Stimulated activated CD8-positive, alpha-beta memory T cell treated with anti-CD3 and anti-CD28 coated beads, Interleukin-15, amount 100 ng/mL, for 24 hours (primary cell): ENCODE measurements at places on chromosomes 1 and 21.

- DNase-seq: no peak
These were observed 740.6 kb downstream of the RWDD3 start for GRCh38 chr1:95974586-95974985.

- no peak for DNase-seq
These were observed 816 bp downstream of the E2F2 start for GRCh38 chr1:23530087-23530746.

DNA sequence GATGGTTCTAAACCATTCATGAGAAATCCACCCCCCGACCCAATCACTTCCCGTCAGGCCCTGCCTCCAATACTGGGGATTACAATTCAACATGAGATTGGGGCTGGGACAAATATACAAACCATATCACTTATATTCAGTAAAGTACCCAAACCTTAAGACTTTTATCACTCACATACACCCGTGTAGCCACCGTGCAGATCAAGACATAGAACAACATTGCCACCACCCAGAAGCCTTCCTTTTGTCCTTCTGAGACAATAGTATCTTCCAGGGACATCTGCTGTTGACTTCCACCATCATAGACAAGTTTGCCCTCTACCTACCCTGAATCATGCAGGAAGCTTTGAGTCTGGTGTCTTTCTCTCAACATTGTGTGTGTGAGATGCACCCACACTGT, 37.5 kb downstream of the CLIC6 start:
- no peak for DNase-seq

- no peak for DNase-seq
These were observed 198.2 kb downstream of the ZNF326 start for GRCh38 chr1:90193116-90193515.

GRCh38 chr1:173554089-173554488, 48.8 kb downstream of the SLC9C2 start:
- no peak for DNase-seq

DNA sequence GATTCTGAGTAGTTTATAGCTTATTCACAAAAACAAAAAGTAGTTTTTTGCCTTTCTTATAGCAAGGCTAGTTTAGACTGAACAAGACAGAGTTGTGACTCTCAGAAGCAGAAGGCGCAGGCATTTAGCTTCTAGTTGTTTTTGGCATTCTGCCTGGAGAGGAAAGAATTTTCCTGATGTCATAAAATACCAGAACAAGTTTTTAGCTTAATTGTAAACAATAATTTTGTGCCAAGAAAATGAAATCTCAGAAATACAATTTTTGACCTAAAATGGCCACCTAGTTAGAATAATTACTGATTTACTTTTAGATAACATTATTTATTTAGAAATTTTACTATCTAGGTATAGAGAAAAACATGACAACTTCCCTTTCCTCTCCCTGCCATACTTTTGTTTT, 1.0 kb downstream of the DNAJB4 start:
- no peak for DNase-seq

- DNase-seq: no peak
These were observed 2.7 kb upstream of the NTNG1 start for GRCh38 chr1:107138166-107138565.

DNA sequence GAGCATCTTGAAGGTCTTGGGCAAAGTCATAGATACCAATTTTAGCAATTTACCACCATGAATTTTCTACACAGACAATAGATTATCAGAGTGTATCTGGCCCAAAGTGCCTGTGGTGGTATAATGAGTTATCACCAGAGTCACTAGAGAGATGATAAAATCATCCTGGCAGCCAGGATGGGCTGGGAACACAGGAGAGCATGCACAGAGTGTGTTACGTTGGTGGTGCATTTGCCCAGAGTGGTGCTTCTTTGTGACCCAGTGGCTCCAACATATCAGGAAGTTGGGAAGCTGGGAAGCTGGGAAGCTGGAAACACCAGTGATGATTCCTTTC, 236.7 kb upstream of the PROX1 start:
- no peak for DNase-seq

- DNase-seq: no peak
These were observed 43.7 kb upstream of the PIGC start for GRCh38 chr1:172487550-172487949.

DNA sequence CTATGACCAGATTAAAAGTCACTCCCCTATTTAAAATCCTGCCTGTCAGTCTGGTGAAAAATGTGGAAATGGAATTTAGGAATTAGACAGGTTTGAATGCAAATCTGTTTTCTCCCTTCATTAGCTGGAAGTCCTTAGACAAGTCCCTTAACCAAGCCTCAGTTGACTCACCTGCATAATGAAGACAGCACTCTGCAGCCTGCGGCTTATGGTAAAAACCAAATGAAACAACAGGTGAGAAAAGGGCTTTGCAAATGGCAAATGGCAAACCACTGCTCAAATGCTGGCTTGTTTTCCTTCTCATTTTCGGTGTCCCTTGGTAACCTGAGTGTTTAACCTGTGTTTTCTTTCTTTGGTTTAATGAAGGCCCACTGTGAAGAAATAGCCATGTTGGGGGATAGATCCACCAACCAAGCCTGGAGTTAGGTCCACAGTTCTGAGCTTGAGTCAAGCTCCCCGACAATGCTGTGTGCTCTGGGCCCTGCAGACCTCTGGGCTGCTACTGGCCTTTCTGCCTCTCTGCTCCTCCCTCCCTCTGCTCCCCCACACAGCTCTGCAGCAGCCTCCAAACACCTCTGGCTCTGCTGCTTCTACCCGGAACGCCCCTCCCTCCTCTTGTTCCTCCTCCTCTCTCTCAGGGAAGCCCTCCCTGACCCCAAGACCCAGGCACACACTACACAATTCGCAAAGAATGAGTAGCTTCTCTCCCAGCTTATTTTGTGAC, 641.8 kb downstream of the MATN1 start:
- DNase-seq: no peak

GRCh38 chr1:33338440-33339211, 17.7 kb upstream of the A3GALT2 start:
- DNase-seq: no peak

- DNase-seq: no peak
These were observed 181.7 kb upstream of the DPYD start for GRCh38 chr1:98102345-98103030.

GRCh38 chr1:38898653-38899230, 17.4 kb upstream of the GJA9 start:
- no peak for DNase-seq

GRCh38 chr1:212186427-212187207, 98.6 kb upstream of the PPP2R5A start:
- no peak for DNase-seq

DNA sequence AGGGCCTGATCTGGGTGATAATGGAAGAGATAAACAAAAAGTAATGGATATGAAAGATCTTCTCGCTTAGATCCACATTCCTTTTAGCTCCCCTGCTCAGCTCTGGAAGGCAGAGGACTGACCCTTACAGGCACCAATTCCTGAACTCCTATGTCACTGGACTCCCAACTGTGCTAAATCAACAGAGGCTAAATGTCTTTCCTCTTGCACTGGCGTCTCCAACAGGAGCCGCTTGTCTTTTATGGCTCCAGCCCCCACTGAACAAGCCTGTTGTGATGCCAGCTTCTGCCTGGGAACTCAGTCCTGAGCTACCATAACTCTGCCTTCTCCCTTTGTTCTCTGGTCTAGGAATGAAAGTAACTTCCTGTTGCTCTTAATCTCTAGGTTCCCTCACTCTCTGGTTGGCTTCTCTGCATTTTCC, 142.1 kb upstream of the COL11A1 start:
- no peak for DNase-seq

GRCh38 chr1:22153660-22154437, 11.0 kb upstream of the WNT4 start:
- no peak for DNase-seq

DNA sequence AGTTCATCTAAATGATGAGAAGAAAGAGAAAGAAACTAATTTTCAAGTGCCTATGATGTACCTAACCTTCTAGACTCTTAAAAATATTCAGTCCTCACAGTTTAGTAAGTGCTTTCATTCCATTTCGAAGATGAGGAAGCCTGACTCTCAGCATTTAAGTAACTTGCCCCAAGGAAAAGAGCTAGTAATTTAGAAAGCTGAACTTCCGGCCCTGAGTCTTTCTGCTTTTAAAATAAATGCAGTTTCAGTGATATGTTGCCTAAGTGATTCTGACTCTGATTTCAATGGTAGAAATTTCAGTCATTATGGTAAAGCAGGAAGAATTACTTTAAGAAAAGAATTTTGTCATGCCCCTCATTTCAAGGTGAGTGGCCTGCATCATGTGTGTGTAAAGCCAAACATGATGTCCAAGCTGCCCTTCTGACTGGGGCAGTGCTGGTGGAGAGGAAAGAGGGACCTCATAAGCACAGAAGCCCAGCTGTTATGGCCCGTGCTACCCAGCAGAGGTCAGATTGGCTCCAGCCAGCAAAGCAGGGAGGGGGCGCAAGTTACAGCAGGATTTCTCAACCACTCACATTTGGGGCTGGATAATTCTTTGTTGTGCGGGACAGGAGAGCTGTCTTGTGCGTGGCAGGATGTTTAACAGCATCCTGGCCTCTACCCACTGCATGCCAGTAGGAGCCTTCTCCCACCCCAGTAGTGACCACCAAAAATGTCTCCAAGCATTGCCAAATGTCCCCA, 10.7 kb downstream of the ATP1A4 start:
- DNase-seq: no peak

GRCh38 chr1:228754646-228755268, 19.5 kb downstream of the RHOU start:
- DNase-seq: no peak

- DNase-seq: no peak
These were observed 33.6 kb downstream of the LGR6 start for GRCh38 chr1:202227053-202227672.

DNA sequence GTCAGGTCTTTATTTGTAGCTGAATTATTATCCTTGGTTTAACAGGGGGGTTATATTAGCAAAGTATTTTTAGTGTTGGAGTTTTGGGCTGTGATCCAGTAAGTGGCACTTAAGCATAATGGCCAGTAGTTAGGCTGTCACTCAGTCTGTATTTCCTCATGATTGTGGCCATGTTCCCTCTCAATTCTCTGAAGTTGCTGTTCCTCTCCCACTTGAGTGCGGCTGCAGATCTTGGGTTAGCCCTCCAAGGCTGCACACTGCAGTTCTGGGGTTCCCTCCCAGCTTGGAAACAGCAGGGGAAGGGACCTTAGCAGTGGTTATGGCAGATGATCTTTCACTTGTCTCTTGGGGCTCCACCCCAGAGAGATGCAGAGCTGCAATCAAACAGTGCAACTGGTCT, 23.2 kb upstream of the DENND1B start:
- no peak for DNase-seq

DNA sequence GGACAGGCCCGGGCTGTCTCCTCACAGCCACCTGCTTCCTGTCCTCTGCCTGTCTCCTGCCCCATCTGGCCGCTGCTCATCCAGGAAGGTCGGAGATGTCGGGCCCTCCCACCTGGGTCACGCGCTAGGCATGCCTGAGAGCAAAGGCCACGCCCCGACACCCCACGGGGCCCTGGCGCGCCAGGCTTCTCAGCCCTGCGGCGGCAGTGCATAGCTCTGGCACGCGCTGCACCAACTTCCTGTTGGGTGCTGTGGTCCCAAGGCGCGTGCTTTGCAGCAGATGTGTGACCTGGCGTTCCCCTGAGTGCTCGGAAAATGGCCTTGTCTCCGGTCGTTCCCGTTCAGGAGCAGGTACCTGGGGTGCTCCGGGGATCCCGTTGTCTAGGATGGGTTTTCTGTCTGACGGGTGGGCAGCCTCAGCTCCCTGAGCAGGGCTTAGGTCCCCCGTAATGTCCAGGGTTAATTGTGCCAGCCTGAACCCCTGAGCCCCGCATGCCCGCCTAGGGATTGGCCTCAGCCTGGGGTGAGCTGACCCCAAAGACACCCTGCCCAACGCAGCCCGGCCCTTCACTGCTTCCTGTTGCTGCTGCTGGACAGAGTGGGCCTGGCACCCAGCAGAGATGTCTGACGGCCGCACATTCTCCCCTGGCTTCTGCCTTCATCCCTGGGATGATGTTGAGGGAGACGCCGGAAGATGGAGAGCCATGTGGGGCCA, 19.4 kb upstream of the KCNAB2 start:
- peak; percentile 83 for DNase-seq

DNA sequence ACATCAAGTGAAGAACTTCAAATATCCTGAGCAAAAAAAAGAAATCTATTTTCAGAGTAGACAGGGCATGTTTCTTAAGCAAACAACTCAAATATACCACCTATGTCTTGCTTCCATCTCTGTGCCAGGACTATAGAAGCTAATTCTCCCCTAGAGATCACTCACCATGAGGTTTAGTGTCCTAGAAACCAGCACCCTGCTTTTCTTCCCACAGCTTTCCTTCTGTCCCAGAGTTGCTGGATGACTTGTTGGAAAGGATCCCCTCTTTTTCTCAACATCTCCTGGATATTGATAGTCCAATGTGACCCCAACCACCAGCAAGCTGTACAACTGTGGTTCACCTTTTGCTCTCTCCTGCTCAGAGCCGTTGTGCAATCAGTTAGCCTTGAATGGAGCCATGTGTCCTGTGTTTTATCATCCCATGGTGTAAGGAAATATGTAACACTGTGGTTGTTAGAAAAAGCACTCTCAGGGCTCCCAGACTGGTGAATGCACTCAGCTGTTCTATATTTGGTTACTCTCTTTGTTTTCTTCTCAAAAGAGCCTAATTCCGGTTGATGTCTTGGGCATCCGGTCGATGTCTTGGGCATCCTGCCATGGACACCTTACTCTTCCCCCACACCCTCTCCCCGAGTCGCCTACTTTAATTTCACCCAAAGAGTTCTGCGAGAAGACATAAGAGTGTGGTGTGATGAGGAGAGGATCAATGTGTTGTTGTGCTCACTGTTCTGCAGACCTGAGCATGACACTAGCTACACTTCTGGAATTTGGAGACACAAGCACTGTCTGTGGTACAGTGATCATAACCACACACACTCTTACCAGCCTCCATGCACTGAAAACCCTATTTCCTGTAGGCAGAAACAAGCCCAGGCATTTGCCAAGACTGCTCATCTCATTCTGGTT, 1.7 kb downstream of the TNFSF4 start:
- DNase-seq: no peak

GRCh38 chr1:68328490-68328889, 96.2 kb upstream of the WLS start:
- DNase-seq: no peak

DNA sequence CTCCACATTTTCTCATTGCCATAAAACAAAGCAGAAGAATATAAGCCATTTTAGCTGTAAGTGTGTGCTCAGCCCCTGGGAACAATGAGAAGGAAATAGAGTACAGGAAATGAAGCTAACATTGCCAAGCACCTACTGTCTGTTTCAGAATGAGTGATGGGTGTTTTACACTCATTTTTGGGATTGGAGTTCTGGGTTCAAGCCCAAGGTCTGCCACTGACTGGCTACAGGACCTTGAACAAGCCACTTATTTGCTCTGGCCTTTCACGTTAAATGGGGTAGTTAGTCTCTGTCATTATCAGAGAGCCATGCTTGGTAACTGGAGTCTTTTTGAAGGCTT, 80.7 kb upstream of the KAZN start:
- no peak for DNase-seq

GRCh38 chr1:115241309-115241708, 96.7 kb downstream of the NGF start:
- no peak for DNase-seq
